Calu3 (cell line): ENCODE measurements at places on chromosomes 1 and 21.

DNA sequence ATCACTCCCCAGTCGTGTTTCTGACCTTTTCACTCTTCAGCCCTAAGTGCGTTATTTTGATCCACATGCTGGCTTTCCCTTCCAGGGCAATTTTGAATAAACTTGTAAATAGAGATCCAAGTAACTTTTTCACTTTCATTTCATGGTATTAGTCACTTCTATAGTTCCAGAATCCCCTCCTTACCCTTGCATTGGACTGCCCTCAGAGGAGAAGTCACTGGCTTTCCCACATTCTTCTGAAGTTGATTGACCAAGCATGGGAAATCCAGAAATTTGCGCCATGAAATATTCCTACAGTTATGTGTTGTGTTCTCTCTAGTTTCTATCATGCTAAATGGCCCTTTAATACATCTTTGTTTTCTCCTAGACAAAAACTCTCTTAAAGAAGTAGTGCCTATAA lies 177.3 kb upstream of the GORAB start:
- no peak for DNase-seq

DNA sequence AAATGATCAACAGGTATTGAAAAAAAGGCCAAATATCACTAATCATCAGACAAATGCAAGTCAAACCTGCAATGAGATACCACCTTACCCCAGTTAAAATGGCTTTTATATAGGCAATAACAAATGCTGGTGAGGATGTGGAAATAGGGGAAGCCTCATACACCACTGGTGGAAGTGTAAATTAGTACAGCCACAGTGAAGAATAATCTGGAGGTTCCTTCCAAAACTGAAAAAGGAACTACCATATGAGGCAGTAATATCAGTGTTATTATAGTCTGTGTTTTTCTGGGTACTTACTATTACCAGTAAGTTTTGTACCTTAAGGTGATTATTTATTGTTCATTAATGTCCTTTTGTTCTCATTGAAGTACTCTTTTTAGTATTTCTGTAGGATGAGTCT lies 201.3 kb downstream of the MRPL39 start:
- DNase-seq: no peak

DNA sequence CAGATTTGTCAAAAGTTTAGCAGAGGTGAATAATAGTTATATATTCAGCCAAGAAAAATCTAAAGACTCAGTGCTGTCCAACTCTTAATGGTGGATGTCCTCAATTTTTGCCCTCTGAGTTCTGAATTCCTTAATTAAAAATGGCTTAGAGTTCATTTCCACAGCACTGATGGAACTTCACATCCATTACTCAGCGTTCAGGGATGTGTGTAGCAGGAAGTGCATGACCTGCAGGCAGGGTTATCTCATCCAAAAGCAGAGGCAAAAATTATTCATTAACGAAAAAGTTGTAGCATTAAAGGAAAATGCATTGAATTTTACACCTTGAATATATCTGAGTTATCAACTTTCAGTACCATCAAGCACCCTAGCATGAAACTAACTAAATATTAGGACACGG lies 96.7 kb downstream of the ZP4 start:
- DNase-seq: peak; percentile 16

DNA sequence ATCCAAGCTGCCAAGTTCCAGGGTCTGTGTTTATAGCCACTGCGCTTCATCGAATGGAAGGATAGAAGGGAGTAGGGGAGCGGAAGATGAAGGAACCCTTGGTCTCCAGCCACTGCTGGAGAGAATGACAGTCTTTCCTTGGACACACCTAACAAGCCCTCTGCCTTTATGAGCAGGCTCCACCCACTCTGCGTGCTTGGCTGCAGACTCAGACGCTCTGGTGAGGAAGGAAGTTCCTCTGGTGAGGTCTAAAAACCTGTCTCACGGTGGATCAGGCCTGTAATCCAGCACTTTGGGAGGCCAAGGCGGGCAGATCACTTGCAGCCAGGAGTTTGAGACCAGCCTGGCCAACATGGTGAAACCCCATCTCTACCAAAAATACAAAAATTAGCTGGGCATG lies 55.4 kb downstream of the MATN1 start:
- DNase-seq: peak; percentile 35

- no peak for DNase-seq
These were observed 38.1 kb downstream of the RGS2 start for GRCh38 chr1:192846950-192847349.
